ENCODE measurements at places on chromosomes 2 and 18. TPM values are rescaled to one million over a fixed set of nuclear protein-coding genes. Genes with fewer than 3 reads are reported as not detected.
A peak's percentile ranks its signal among the peaks of the same experiment; 100 is the strongest.

- no peak for DNase-seq
Observed at GRCh38 chr2:71210292-71210691, 16.6 kb downstream of the PAIP2B start.

- DNase-seq = peak; percentile 84
Observed at GRCh38 chr2:20365249-20365817, 14.7 kb upstream of the PUM2 start.

CYP27A1 gene
- not detected for total RNA-seq

PSD4 gene
- total RNA-seq = 87.4 TPM

DNA sequence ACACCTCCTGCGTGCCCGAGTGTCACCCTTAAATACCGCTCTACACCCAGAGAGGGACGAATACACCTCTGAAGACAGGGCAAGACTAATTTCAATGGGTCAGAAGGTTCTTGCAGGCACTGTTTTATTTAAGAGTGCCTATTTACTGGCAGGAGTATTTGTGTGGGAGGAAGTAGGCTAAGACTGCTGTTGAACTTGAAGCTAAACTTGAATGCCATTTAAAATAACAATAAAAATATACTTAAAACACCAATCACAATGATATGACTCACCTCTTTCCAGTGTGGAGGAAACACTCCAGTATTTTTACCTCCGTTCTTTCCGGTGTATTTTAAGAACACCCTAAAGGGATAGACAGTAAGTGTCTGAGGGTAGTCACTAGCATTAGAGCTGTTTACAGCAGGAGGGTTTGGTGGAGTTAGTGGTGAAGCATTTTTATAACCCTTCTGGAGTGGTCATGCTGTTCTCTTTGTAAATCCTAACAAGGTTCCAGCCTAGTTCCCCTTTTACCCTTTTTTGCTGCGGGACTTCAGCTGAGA, 9.6 kb upstream of the HOXD1 start:
- DNase-seq = no peak

- DNase-seq = no peak
Observed at GRCh38 chr18:31497404-31497835, 557 bp upstream of the DSG2 start.

DNA sequence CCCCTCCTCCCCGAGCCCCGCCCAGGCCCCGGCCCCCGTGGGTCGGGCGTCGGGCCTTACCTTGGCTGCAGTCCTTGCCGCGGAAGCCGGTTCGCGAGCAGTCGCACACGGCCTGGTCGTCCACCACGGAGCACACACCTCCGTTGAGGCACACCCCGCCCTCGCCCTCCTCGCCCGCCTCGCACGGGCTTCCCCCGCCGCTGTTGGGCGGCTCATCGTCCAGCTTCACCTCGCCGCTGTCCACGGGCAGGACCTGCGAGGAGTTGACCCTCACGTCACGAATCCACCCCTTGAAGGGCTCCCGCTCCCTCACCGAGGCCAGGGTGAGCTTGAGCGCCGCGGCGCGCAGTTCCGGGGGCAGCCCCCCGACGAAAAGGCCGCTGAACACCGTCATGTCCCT, 4.5 kb downstream of the NRXN1 start:
- no peak for DNase-seq

DNA sequence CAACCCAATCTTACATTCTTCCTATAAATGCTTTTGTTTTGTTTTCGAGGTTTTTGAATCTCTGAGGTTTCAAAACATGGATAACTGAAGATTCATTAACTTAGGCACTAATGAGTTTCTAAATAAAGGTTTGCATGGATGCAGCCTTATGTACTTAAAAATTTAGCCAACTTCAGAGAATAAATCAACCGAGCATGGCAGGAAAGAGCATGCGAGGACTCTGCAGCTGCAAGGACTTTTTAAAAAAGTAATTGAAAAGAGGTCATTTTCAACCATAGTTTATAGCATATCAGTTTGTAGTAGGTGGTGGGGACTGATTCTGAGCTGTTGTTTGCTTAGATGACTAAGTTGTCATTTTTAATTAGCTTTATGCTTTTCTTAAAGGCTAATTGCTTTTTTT, 567.0 kb upstream of the ZEB2 start:
- DNase-seq = no peak

GRCh38 chr2:120392923-120393322, 47.0 kb downstream of the INHBB start:
- no peak for DNase-seq

GRCh38 chr2:68225119-68225632, 27.2 kb downstream of the PPP3R1 start:
- DNase-seq = peak; percentile 28

- DNase-seq = no peak
Observed at GRCh38 chr2:239596253-239596652, 195.4 kb upstream of the HDAC4 start.

THAP4 gene
- total RNA-seq = 36.4 TPM

DNA sequence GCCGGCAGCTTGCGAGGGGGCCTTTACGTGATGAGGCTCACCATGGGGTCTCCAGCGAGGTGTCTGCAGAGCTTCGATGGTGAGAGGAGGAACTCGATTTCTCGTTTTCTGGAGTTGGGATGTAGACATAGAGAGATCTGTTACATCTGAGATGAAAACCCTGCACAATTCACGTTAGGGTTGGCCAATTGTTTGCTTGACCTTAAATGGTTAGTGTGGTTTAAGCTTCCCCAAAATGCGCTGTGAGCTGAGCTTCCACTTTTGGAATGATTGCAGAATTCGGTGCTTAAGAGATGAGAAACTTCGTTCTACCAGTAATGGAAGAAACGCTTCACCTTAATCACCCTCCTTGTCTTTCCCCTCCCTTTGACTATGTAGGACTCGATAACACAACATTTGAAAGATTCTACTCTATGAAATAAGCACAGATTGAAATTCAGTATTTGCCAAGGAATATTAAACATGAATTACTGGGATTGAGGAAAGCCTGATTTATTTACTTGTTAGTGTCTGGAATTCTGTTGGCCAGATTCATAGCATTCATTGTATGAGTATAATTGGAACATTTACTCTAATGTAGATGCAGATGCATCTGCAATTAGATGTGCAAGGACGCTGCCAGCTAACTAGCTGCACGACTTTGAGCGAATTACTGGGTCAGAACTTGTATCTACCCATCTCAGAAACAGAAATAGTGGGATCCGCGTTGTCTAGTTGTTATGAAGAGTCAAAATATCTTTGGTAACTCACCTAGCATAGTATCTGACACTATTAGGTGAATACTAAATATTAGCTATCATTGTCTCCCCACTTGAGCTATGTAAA, 1.6 kb upstream of the KLF7 start:
- peak; percentile 59 for DNase-seq

DNA sequence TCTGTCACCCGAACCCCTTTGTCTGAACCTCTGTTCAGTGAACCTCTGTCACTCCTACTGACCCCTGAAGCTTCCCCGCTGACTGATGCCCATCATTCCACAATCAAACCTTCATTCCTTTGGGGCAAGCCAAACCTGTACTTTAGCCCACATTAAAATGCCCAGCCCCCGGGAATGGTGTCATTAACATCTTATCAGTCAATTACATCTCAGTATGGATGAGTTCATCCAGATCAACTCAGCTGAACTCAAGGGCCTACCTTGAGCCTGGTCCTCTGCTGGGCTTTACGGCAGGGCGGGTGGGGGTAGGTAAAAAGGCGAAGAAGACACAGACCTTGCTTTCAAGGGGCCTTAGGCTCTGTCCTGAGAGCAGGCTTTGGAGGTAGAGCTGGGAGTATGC, 154.4 kb upstream of the SMAD2 start:
- no peak for DNase-seq

GRCh38 chr2:159251296-159252173, 35.0 kb downstream of the WDSUB1 start:
- DNase-seq = no peak

GRCh38 chr2:195912079-195912478, 156.6 kb downstream of the DNAH7 start:
- DNase-seq = no peak

DNA sequence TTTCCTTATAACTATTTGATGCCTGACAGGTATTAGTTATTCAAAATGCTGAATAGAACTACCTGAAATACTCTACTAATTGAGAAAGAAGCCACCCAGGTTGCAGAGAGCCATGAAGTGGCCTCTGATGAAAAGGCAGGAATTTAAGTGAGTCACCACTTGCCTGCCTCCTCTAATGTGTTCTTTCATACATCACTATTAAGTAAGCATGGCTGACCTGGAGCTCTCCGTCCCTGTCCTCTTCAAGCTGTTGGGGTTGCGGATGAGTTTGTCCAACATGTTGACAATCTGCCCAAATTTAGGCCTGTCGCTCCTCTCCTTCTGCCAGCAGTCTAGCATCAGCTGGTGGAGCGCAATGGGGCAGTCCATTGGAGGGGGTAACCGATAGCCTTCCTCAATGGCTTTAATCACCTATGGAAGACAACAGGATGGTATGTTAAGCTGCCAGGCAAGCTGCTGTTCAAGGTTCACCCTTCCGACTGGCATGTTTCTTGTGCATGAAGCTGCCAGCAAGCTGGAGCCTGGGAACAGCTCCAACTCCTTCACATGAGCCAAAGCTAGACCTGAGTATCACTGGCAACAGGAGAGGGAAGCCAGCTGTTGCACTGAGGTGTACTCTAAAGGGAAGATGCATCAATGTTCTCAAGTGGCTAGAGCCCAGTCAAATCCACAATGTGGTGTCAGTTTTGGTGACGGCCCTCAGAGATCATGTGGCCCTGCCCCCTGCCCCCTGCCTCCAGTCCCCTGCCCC, 142.2 kb downstream of the EPHA4 start:
- DNase-seq = no peak

GRCh38 chr2:199278099-199278498, 179.6 kb downstream of the SATB2 start:
- DNase-seq = no peak

DNA sequence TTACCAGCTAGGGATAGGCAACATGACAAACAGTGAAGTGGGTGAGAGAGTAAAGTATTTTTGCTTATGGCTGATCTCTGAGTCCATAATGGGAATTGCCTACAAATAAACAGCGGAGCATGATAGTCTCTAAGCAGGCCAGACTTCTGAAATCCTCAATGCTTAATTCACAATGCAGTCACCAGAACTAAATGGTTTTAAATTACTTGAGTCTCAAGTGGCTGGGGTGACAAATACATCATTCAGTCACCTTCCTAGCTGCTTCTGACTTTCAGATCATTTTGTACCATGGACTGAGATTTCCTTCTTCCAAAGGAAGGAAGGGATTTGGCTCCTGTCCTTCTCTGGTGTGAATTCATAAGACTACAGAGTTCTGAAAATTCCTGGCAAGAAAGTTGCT, 82.8 kb upstream of the RMP24 start:
- DNase-seq = no peak

- no peak for DNase-seq
Observed at GRCh38 chr2:231058761-231059550, 2.3 kb downstream of the PSMD1 start.

- no peak for DNase-seq
Observed at GRCh38 chr2:6977113-6977741, 60.0 kb downstream of the RNF144A start.

DNA sequence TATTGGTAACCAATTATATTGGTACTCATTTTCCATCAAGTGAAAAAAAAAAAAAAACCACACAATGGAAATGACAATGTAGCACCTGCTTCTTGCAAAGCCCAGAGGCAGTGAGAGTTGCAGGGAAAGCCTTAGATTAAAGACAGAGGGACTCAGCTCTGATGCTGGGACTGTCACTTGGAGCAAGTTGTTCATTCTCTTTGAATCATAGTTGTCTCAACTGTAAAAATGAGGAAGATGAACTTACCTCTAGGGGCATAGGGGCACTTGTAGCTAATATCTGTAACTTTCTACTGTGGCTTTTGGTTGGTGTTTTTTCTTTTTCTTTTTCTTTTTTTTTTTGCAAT, 81.4 kb upstream of the LPIN2 start:
- no peak for DNase-seq

AMER3 gene
- total RNA-seq = not detected

DNA sequence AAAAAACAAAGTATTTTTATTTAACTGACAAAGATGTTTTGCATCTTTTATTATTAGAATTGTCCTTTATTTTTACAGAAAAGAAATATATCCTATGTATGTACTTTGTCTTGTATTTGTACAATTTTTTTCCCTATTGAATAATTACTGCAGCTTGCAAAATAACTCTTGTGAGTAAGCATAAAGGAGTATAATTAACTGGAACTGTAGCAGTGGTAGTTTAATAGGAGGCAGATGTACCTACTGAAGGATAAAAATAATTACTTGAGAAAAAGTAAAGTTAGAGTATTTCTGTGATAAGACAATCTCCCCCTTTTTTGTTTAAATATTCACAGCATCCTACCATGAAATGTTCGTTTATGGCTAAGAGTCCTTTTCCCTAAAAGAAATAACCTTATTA, 34.7 kb downstream of the EHBP1 start:
- DNase-seq = no peak

DNA sequence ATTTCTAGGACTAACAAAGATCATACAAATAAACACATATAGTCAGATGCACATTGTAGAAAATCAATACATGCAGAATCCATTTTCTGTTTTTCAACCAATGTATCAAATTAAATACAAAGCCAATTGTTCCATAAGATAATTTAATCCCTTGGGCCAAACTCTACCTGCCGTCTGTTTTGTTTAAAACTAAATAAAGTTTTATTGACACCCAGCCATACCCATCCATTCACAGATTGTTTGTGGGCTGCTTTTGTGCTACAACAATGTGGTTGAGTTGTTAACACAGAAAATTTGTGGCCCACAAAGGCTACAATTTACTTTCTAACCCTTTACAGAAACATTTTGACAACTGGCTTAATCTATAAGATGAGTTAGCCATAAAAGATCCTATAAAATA, 484.0 kb upstream of the ID2 start:
- no peak for DNase-seq

DNA sequence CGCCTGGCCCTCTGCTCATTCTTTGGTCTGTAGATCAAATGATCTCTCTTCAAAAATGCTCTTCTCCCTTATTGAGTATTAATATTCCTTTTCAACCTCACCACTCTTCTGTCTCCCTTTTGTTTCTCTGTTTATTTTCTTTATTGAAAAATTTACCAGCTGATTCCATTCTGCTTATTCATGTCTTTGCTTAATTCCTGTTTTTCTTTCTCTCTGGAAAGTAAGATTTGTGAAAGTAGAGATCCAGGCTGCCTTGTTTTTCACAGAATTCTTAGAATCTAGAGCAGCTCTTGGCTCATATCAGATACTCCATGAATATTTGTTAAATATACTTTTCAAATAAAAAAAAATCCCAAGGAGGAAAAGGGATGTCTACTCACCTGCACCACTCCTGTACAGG, 157.0 kb downstream of the DOCK10 start:
- DNase-seq = no peak

DNA sequence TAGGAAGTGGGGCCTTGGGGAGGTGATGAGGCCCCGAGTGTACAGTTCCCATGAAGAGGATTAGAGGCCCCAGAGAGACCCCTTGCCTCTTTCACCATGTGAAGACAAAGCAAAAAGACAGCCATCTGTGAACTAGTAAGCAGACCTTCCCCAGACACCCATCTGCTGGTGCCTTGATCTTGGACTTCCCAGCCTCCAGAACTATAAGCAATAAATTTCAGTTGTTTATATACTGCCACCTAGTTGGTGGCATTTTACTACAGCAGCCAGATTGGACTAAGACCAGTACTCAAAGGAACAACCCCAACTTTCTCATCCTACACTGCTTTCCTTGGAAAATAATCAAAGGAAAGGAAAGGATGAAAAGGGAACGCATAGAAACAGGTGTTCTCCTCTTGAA, 27.9 kb upstream of the CREG2 start:
- no peak for DNase-seq

GRCh38 chr2:15908371-15908770, 32.0 kb upstream of the MYCN start:
- DNase-seq = no peak

GRCh38 chr2:236631856-236632291, 62.2 kb downstream of the ACKR3 start:
- no peak for DNase-seq

APOB gene
- not detected for total RNA-seq
